ENCODE measurements at places on chromosomes 11 and 22. TPM values are rescaled to one million over a fixed set of nuclear protein-coding genes. Genes with fewer than 3 reads are reported as not detected.
A peak's percentile ranks its signal among the peaks of the same experiment; 100 is the strongest.

GRCh38 chr11:118834427-118835028, 43.6 kb upstream of the DDX6 start:
- no peaks in the 10 kb centered on the region for H3K27me3 ChIP-seq
- H3K4me3 ChIP-seq = no peak overlapping the region
- no peak overlapping the region for H3K27ac ChIP-seq

- H3K27ac ChIP-seq = no peak overlapping the region
- H3K36me3 ChIP-seq = no peaks in the 10 kb centered on the region
- H3K4me3 ChIP-seq = no peak overlapping the region
- H3K4me1 ChIP-seq = peaks cover 13% of the 10 kb centered on the region
Observed at GRCh38 chr11:36460220-36460619, 49.9 kb downstream of the TRAF6 start.

DNA sequence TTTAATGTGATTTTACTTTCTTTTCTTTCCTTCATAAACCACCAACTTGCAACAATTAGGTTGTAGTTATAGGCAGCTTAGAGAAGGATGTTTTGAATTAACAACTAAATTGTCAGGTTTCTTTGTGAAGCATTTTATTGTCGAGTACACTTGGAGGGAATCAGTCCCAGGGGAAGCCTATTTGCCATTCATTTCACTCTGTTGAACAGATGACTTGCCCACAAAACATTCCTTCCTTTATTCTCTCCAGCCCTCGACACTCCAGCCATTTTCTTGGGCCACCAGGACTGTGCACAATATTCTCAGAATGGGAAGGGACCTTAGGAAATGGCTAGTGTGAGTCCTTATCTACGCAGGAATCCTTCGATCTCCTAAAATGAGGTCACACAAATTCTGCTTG, 620.6 kb downstream of the SOX6 start:
- H3K27ac ChIP-seq = no peak overlapping the region
- H3K27me3 ChIP-seq = no peaks in the 10 kb centered on the region
- no peak overlapping the region for H3K4me3 ChIP-seq
- DNase-seq = no peak

GRCh38 chr22:20211997-20212753, 55.9 kb downstream of the RTN4R start:
- H3K27me3 ChIP-seq = no peaks in the 10 kb centered on the region
- no peak for DNase-seq
- H3K36me3 ChIP-seq = no peaks in the 10 kb centered on the region
- H3K4me1 ChIP-seq = peaks cover 7% of the 10 kb centered on the region

DNA sequence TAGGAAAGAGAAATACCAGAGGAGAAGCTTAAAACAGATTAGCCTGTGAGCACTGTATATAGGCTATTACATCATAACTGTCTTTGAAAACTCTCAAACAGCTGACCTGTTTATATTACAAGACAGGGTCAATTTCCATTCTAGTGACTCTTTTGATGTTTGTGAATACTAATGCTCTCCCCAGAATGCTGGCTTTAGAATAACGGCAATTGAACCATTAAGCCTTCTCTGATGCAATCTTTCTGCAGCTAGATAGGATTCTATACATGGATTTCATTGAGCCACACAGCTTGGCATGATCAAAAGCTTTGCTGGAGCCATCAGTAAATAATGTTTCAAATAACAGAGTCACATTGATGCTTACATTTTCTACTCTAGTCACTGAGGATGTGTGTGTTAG, 122.7 kb upstream of the FAT3 start:
- no peak overlapping the region for H3K4me3 ChIP-seq
- H3K27ac ChIP-seq = no peak overlapping the region

DNA sequence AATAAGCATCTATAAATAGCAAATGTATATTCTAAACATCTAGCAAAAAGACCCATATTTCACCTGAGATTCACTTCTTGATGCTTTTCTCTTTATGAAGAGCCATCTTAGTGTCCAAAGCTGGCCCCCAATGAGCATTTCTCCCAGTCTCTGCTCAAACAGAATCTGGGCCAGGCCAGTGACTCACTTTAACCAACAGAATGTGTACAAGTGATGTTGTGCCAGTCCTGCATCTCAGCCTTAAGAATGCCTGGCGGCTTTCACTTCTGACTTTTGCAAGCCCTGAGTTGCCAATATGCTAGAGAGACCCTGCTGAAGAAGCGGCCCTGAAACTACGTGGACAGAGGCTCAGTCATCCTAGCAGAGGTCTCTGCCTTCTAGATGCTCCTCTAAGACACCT, 6.9 kb upstream of the COPB1 start:
- DNase-seq = no peak
- no peak overlapping the region for H3K27ac ChIP-seq
- no peaks in the 10 kb centered on the region for H3K27me3 ChIP-seq

DNA sequence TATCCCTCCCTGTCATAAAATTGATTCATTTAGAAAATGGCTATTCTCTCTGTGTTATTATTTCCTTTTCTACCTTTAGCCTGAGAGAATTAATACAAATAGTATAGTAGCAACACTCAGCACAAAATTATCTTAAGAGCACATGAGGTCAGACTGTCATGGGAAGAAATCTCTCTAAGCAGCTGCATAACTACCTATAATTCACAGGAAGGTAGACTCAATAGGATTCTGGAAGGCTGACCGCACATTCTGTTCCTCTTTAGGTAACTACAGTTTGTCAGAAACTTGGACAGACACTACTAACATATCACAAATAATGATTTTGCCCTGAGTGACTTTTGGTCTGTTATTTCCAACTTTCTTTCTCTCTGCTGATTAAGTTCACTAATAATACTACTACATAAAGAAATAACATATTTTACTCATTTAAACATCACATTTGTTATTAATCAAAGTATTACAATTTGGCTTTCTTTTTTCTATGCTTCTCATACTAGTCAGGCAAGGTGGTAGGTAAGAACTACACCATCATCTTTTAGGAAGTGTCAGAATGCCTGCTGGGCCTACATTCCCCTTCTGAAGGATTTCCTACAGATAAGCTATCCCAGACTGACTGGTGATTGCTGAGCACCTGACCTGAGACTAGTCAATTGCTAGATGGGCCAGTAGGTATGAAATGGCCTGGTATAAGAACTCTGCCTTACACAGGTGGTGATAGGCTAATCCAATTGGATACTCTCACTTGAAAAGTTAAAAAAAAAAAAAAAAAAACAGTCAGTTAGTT, 325.1 kb downstream of the DLG2 start:
- H3K4me3 ChIP-seq = no peak overlapping the region
- H3K27me3 ChIP-seq = no peaks in the 10 kb centered on the region
- H3K27ac ChIP-seq = no peak overlapping the region
- H3K36me3 ChIP-seq = no peaks in the 10 kb centered on the region
- no peak for DNase-seq

GRCh38 chr11:102843489-102843888, at the start of gene MMP3:
TSS of gene MMP3 (minus strand) at chr11:102843609. CDS start at chr11:102843546, 63 bp downstream.
- no peaks in the 10 kb centered on the region for H3K27me3 ChIP-seq
- DNase-seq = no peak
- H3K27ac ChIP-seq = no peak within 1 kb of the TSS
- no peaks in the 10 kb centered on the region for H3K4me1 ChIP-seq
- no peak within 1 kb of the TSS for H3K4me3 ChIP-seq

DNA sequence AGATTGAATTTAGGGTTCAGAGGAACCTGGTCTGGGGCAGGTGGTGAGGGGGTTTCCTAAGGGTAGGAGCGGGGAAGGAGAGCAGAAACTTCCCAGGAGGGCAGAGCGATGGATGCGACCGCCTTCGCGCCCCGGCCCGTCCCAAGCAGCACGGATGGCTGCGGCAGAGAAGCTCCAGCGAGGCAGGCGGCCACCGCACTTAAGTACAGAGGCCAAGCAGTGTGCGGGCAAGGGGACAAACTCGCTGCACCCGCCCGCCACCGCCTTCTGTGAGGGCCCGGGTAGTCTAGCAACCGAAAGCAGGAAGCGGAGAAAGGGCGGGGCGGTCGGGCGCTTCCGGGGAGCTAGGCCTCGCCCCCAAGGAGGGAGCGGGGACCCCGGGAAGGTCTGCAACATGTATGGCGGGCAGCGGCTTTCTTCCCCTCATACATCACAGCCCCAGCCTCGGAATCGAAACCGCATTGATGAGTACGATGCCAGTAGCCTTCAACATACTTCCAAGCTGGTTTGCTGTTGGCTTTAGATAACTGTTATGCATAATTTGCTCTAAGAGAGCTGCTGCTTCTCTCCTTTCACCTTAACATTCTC, at the start of gene AGBL2:
AGBL2 (minus strand) TSS at position 288 of the 588 bp plus-strand sequence. CDS start 719 bp downstream, outside the sequence.
- peak; percentile 78 for DNase-seq
- peak within 1 kb of the TSS; percentile 70 for H3K27ac ChIP-seq
- no peaks in the 10 kb centered on the region for H3K27me3 ChIP-seq
- H3K4me3 ChIP-seq = peak within 1 kb of the TSS; percentile 85
- H3K4me1 ChIP-seq = no peaks in the 10 kb centered on the region
- H3K36me3 ChIP-seq = no peaks in the 10 kb centered on the region

DNA sequence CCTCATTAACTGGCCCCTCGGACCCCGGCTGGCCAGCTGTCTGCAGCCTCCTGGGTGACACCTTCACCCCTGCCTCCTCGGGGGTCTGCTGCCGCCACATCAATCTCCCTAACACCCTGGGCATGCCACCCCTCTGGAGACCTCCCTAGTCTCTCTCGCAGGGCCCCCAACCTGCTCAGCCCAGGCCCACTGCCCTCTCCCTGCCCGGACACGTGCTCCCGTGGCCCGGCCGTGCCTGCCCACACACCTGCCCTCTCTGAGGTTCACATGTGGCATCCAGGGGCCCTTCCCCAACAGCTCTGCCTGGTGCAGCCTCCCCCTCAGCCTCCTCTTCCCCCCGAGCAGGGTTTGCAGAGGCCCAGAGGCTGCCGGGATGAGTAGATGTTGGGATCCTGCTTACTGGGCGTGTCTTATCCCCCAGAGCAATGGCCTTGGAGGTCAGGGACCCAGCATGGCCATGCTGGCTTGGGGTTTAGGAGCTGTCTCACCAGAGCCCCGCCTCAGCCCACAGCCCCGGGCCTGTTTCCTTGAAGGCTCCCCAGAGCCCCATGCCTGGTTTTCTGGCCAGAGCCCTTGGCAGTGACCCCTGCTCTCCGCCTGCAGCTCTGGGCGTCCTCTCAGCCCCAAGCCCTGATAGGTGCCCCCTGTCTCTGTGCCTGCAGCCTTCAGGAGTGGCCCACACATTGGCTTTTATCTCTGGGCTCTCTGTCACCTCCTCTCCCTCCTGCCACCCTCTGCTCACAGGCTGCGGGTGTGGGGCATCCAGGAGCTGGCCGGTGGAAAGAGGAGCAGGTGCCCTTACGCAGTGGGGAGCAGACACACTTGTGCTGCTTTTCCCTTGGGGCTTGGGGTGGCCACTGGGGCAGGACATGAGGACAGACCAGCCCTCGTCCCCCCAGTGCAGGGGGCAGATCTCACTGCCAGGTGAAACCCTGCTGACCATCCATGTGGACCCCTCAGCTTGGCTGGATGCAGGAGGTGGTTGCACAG, 25.7 kb upstream of the SEPTIN5 start:
- H3K27ac ChIP-seq = no peak overlapping the region
- no peaks in the 10 kb centered on the region for H3K36me3 ChIP-seq
- no peak for DNase-seq

GRCh38 chr11:110711776-110712658, at the start of gene ARHGAP20:
TSS of gene ARHGAP20 (minus strand) at chr11:110712437. CDS start at chr11:110712231, 206 bp downstream.
- H3K36me3 ChIP-seq = no peaks in the 10 kb centered on the region
- peak within 1 kb of the TSS; percentile 81 for H3K4me3 ChIP-seq
- H3K27ac ChIP-seq = no peak within 1 kb of the TSS
- peaks cover 26% of the 10 kb centered on the region for H3K27me3 ChIP-seq
- H3K4me1 ChIP-seq = peaks cover 12% of the 10 kb centered on the region

GRCh38 chr11:15801126-15801525, 555.2 kb downstream of the SOX6 start:
- no peak for DNase-seq

GRCh38 chr11:44416776-44417175, 106.8 kb upstream of the ALX4 start:
- H3K4me1 ChIP-seq = no peaks in the 10 kb centered on the region
- no peaks in the 10 kb centered on the region for H3K36me3 ChIP-seq
- H3K4me3 ChIP-seq = no peak overlapping the region
- H3K27me3 ChIP-seq = peaks cover 11% of the 10 kb centered on the region
- no peak overlapping the region for H3K27ac ChIP-seq

- peaks cover 11% of the 10 kb centered on the region for H3K4me1 ChIP-seq
- no peaks in the 10 kb centered on the region for H3K27me3 ChIP-seq
Observed at GRCh38 chr11:94524341-94524740, 12.1 kb downstream of the C11orf97 start.

DNA sequence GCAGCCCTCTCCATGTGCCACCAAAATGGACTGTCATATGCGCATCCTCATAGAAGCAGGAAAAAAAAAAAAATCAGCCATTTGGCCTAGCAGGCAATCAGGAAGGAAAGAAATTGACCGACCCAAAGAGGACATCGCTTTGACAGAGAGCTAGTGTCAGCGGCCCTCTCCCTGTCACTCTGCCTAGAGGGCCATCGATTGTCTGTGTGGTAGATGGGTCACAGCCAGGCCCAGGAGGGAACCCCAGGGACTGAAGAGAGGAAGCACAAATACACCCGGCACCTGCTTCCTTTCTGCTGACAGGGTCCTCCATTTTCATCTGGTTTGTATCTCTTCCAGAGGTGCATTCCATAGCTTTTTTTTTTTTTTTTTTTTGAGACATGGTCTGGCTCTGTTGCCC, 21.8 kb downstream of the VPS37C start:
- no peaks in the 10 kb centered on the region for H3K4me1 ChIP-seq
- H3K4me3 ChIP-seq = no peak overlapping the region
- no peak overlapping the region for H3K27ac ChIP-seq
- no peak for DNase-seq

GRCh38 chr22:39739338-39740027, 154.1 kb downstream of the ENTHD1 start:
- H3K4me3 ChIP-seq = no peak overlapping the region
- H3K27ac ChIP-seq = no peak overlapping the region
- no peak for DNase-seq
- no peaks in the 10 kb centered on the region for H3K27me3 ChIP-seq

- no peak overlapping the region for H3K27ac ChIP-seq
- no peak overlapping the region for H3K4me3 ChIP-seq
- DNase-seq = no peak
- no peaks in the 10 kb centered on the region for H3K27me3 ChIP-seq
- no peaks in the 10 kb centered on the region for H3K36me3 ChIP-seq
Observed at GRCh38 chr11:27255447-27255828, 107.6 kb downstream of the CCDC34 start.

CCDC15 gene
- 1.3 TPM for total RNA-seq

DNA sequence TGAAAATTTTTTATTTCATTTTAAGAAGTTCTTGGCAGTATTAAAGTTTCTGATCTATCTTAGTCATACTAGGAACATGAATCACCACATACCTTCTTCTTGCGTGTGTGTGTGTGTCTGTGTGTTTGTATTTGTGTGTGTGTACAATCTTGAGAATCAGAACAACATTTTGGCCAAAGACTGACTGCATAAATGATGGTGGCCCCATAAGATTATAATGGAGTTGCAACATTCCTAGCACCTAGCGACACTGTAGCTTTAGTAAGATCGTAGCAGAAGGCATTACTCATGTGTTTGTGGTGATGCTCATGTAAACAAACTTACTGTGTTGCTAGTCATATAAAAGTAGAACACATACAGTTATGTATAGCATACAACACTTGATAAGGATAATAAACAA, 205.4 kb downstream of the FAM76B start:
- H3K27ac ChIP-seq = no peak overlapping the region
- no peaks in the 10 kb centered on the region for H3K27me3 ChIP-seq
- no peaks in the 10 kb centered on the region for H3K36me3 ChIP-seq
- H3K4me1 ChIP-seq = no peaks in the 10 kb centered on the region

- H3K27me3 ChIP-seq = no peaks in the 10 kb centered on the region
- no peak for DNase-seq
- H3K4me1 ChIP-seq = no peaks in the 10 kb centered on the region
- H3K27ac ChIP-seq = no peak overlapping the region
- H3K4me3 ChIP-seq = no peak overlapping the region
- H3K36me3 ChIP-seq = no peaks in the 10 kb centered on the region
Observed at GRCh38 chr11:71995726-71996291, 2.9 kb upstream of the IL18BP start.

GRCh38 chr22:45503050-45503815, 550 bp downstream of the FBLN1 start:
- H3K4me1 ChIP-seq = peaks cover 55% of the 10 kb centered on the region
- peak overlapping the region; percentile 93 for H3K27ac ChIP-seq
- H3K4me3 ChIP-seq = peak overlapping the region; percentile 94
